ENCODE measurements at places on chromosomes 5 and 9.

GRCh38 chr9:120197605-120198004 is 382.4 kb downstream of the CDK5RAP2 start:
- no peak for DNase-seq

GRCh38 chr9:27554712-27555111 is 18.6 kb downstream of the C9orf72 start:
- no peak for DNase-seq

DNA sequence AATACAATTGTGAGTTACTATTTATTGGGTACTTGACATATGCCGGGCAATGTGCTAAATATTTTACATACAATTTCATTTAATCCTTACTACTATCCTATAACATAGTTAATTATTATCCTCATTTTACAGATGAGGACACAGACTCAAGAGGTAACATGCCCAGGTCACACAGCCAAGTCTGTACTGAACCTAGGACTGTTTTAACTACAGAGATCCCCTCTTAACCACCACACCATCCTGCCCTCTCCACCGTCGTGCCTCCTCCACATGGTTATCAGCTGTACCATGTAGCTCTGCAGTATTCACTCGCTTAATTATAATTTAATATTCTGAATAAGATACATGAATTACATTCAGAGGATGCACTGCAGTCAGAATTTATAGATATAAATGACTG is 5.3 kb downstream of the RAB14 start:
- DNase-seq: no peak

- no peak for DNase-seq
Measured at GRCh38 chr9:36833954-36834353, 200.1 kb downstream of the PAX5 start.

GRCh38 chr5:39717176-39717897 is 292.6 kb upstream of the DAB2 start:
- no peak for DNase-seq

- DNase-seq: no peak
Measured at GRCh38 chr5:61217214-61217613, 54.9 kb upstream of the SMIM15 start.

GRCh38 chr5:1231354-1231905 is 6.2 kb downstream of the SLC6A18 start:
- DNase-seq: no peak

DNA sequence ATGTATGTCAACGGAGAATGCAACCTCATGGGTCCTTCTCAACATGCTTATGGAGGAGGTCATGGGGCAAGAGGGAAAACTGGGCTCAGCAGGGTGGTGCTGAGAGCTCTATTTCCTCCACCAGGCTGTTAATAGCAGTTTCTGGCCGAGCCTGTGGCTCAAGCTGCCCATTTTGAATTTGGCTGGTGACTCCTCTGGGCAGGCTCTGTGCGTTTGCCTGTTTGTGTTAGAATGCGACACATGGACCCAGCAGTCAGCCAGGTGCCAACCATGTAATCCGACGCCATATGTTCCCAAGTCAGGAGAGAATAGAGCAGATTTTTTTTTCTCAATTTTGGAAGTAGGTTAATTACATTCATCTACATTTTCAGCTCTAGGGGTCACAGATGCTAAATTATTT is 387.7 kb upstream of the CLINT1 start:
- no peak for DNase-seq

GRCh38 chr9:92328225-92328624 is 2.5 kb downstream of the CENPP start:
- peak; percentile 12 for DNase-seq

DNA sequence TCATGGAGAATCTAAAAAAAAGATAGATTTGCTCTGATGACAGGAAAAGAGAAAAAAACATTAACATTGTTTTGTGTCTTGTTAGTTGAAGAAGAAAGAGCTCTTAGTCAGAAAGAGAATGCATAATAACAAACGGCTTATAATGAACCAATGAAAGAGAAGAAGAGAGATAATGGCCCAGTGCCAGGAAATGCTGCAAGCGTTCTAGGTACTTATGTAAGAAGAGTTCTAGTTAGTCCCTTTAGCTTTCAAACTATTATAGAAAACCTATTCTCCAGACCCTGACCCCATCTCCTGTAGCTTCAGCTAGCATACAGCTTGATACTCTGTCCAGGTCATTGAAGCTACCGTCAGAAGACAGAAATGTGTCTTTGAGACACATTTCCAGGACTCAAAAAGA is 70.2 kb downstream of the FBXL17 start:
- no peak for DNase-seq

DNA sequence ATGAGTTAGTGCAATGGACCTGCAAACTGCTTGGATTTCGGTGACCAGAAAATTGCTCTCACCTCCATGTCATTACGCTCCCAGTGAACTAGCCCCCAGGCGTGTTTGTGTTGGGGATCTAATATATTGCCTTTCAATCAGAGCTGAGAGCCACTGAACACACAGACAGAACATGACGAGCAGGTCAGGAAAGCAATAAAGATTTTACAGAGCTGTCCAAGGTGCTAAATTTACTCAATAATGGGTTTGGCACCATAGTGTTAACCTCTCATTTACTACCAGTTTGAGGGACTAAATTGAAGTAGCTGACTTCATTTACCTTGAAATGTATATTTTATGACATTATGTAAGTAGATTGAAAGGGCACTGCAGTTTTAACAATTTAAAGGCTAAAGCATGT is 383.0 kb downstream of the EBF1 start:
- no peak for DNase-seq

- no peak for DNase-seq
Measured at GRCh38 chr5:172685091-172685490, 44.0 kb downstream of the NEURL1B start.

DNA sequence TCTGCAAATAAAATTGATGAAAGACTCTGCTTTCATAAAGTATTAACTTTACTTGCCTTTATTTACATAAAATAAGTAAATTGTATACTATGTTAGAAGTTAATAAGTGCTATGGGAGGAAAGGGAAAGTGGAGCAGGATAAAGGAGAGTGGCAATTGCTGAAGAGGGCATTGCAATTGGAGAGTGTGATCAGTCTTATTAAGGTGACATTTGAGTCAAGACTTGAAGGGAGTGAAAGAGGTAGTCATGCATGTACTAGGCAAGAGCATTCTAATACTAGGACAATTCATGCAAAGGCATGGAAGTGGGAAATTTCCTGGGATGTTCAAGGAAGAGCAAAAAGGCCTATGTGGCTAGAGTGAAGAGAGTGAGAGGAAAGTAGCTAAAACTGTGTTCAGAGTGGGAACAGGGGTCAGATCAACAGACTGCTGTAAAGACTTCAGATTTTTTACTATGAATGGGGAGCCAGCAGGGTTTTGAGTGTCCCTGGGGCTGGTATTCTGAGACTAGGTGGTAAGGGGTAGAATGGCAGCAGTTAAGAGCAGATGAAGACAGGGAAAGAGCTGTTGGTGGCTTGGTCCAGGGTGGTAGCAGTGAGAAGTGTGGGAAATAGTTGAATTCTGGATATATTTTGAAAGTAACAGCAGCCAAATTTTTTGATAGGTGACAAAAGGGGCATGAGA is 182.3 kb upstream of the RIOK2 start:
- DNase-seq: no peak

GRCh38 chr5:56681346-56681745 is 134.0 kb upstream of the MAP3K1 start:
- DNase-seq: no peak

DNA sequence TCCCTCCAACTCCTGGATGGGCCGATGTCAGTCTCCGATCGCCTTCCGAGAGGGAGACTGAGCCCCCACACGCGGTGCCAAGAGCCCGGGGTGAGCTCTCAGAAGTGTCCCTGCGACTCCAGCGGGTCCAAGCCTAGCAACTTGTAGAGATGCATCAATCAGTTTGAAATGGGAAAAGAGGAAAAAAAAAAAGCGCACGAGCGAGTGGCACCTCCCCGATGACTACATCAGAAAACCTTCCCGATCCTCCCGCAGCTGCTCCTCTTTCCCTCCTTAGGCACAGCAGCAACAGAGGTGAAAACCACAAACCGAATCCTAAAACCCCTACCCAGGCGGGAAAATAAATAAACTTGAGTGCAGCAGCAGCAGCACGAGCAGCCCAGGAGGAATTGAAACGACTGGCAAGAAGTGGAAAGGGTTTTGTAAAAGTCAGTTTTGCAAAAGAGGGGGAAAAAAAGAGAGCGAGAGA is 1.0 kb upstream of the EFNA5 start:
- DNase-seq: peak; percentile 92

GRCh38 chr9:27558307-27558706 is 15.0 kb downstream of the C9orf72 start:
- no peak for DNase-seq

GRCh38 chr9:91572044-91572443 is 148.4 kb upstream of the NFIL3 start:
- no peak for DNase-seq

DNA sequence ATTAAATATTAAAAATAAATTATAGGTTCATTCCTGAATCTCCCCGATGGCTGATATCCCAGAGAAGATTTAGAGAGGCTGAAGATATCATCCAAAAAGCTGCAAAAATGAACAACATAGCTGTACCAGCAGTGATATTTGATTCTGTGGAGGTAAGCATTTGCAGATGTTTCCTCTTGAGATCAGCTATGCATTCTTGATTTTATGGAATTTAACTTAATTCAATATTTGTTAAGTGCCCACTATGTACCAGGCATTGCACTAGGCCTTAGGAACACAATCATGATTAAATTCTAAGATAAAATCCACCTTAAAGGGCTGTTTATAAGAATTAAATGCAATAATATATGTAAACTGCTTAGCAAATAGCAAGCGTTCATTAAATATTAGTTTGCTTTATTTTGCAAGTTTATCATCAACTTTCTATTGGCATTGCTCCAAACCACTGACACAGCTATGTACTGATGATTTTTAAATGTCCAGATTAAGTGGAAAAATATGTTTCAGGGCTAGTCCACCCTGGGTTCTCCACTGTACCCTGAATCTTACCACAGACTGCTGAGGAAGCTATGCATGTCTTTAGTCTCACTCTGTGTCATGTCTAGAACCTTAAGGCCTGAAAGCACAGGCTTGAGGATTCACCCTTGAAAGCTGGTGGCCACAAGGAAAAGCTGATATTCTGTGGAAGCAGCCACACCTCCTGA is 33.2 kb downstream of the SLC22A4 start:
- DNase-seq: no peak

DNA sequence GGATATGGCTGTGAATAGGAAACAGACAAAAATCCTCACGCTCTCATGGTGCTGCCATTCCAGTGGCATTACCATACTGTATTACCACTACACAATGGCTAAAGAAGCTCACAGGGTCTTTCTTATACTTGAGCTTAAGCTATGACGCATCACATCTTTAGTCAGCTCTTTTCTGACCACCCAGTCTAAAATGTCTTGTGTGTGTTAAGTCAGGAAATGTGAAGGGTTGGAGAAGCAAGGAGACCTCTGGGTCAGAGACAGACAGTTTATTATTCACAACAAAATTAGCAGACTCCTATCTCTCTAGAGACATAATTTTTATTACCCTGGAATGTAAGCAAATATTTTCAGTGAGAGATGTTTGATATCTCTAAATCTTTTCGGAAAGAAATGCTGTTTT is 1583.2 kb upstream of the WWC1 start:
- DNase-seq: no peak

DNA sequence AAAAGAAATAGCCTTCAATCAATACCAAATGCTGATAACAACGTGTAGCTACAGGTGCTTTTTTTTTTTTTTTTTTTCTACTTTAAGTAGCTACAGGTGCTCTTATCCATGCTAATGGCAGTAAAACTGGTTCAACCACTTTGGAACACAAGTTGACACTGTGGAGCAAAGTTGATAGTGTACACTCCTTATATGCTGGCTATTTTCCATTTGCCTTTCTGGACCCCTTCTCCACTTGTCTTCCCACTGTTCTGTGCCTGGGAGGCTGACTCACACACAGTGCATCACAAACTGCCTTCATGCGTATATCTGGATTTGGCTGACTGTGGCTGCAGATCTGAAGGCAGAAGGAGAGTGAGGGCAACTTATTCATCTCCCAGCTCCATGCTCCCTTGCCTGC is 247.9 kb downstream of the MSX2 start:
- DNase-seq: no peak

DNA sequence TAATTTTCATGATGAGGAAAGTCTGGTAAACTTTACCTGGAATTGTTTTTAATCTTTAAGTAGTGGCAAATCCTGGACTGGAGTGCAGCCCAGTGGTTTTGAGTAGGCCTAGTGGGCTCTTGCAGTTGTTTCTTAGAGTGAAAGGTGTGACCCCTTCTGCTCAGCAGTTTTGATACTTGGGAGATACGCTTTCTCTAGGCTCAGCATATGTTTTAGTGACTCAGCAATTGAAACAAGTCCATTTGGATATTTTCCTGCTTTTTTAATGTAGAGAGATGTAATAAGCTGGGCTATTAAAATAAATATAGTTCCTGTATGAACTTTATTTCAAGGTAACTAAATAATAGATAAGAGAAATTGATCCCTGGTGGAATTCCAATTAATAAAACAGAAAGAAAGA is 6.0 kb downstream of the POLR3G start:
- DNase-seq: no peak

DNA sequence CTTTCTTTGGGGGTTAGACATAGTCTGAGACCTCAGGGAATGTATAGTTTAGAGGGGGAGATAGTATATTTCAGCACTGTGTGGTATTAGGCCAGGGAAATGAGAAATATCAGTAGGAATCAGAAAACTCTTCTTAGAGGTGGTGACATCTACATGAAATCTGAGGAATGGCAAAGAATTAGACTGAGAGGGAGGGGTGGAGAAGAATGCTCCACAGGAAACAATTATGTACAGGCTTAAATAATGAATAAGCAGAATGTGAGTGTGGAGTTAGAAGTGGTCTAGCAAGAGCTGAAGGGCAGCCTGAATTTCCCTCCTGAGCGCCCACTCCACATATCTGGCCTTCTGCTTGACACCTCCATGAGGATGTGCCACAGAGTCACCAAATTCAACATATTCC is 3.6 kb upstream of the MACIR start:
- DNase-seq: no peak

DNA sequence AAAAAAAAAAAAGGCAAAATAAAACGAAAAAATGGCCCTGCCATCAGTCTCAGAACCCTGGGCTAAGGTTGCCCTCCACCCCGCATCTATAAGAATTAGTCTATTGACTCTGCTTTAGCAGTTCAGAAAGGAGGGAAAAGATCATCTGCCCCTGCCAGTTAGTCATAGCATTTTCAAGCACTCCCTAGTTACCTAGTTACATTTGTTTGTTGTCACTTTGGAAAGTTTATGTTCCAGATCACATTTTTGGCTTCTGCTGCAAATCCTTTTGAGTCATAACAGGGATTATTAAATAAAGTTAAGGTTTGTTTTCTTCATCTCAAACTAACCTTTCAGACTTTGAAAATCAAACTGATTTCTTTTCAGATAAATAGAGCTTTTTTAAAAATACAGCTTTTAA is 52.1 kb downstream of the AQP7 start:
- DNase-seq: peak; percentile 64

DNA sequence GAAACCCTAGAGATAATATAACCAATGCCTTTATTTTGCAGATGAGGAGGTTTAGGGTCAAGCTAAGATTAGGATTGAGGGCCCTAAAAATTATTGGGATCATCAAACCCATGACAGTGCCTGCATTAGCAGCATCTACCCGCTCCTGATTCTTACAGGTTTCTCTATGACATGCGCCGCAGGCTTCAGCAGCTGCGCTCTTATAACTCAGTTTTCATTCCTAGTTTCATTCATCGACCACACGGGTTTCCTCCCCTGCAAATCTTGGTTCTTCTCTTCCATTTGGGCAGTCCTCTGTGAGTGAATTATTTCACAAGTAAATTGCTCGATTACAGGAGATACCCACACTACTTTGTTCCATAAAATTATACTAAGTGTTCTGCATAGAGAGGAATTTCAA is 137.2 kb downstream of the SLC24A2 start:
- no peak for DNase-seq

GRCh38 chr9:116099821-116100220 is 53.8 kb upstream of the PAPPA start:
- DNase-seq: no peak

GRCh38 chr5:145923405-145923804 is 13.0 kb upstream of the SH3RF2 start:
- no peak for DNase-seq

All from Caki2 (cell line).